GM12865 (cell line): ENCODE measurements at places on chromosomes 7 and 10.

GRCh38 chr10:22345301-22346095 lies at the start of gene SPAG6:
TSS of gene SPAG6 (plus strand) at chr10:22345496. CDS start at chr10:22345612, 116 bp downstream.
- DNase-seq: peak; percentile 37

DNA sequence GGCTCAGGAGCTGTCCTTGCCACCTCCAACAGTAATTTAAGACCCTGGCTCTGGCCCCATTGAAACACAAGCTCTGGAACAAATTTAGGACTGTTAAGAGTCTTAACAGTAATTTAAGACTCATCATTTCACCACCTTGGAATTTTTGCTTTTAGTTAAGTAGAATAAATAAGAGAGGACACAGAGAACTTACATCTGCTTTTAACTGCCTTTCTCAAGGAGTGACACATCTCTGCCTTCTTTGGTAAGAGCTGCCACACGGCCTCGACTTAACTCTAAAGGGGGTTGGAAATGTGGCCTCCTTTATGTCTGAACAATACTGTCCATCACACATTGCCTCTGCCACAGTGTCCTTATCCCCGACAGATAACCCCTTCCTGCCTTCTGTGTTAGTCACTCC lies 77.9 kb downstream of the HERPUD2 start:
- DNase-seq: no peak

GRCh38 chr7:82397879-82398524 lies 45.6 kb downstream of the CACNA2D1 start:
- DNase-seq: no peak

GRCh38 chr7:44267719-44268421 lies 57.5 kb downstream of the CAMK2B start:
- no peak for DNase-seq

GRCh38 chr10:110134917-110135316 lies 72.5 kb upstream of the MXI1 start:
- no peak for DNase-seq

DNA sequence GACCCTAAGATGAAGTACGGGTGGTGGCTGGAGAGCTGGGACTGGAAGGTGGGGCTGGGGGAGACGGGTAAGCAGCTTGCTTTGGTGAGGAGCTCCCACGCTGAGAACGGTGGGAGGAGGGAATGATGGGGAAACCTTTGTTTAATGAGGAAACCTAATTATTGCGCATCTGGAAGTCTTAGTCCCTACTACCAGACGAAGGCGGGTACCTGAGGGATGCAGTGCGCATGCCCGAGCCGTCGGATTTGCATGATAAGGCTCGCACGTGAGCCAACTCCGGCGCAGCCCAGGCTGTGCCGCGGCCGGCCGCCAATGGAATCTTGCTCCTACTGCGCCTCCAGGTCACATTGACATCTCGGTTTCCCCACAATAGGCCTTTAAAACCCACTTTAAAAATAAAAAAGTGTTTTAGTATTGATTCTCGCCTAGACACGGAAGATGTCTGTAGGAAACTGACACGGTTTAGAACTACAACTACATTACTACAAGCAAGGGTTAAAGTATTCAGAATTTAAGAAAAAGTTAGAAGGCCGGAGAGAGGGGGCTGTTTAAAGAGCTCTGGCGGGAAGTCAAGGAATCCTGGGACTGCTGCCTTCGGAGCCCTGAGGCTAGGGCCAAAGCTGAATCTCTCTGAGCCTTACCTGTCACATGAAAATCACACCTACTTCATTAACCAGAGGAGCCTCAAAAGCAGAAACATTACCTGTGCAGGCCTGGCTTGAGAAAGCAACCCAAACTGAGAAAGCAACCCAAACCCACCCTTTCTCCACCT lies 12.1 kb upstream of the DLX6 start:
- no peak for DNase-seq

DNA sequence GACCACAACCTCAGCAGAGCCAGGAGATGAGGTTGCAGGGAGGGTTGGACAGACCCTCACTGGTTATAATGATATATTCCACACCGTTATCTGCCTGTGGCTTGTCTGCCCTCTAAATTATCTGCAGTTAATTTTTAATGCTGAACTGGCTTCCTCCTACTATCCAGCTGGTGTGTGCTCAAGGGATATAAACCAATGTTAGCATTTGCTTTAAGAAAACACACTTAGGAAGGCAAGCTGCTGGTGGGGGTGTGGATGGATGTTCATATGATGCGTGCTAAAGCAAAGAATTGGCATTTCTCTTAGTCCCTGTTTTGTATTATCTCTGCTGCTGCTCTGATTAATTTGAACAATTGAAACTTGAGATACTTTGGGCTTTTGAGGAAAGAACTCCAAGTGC lies 132.2 kb upstream of the NPVF start:
- DNase-seq: no peak

DNA sequence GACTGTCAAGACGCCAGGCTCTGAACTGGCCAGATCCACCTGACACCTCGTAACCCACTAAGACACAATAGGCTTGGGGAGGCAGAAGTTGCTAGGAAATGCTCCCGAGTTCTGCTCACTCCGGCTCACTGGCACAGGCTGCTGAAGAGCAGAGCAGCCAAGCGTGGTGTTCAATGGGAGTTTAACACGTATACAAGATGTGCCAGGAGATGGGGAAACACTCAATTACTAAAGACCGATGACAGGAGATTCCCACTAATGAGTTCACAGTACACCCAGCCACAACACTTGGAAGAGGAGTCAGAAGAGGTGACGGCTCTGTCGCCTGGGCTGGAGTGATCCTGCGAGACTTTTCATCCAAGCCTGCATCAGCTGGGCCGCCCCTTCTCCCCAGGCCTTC lies 303.4 kb downstream of the GFRA1 start:
- no peak for DNase-seq

- peak; percentile 6 for DNase-seq
Measured at GRCh38 chr10:37992083-37992482, 15.6 kb upstream of the ZNF25 start.

DNA sequence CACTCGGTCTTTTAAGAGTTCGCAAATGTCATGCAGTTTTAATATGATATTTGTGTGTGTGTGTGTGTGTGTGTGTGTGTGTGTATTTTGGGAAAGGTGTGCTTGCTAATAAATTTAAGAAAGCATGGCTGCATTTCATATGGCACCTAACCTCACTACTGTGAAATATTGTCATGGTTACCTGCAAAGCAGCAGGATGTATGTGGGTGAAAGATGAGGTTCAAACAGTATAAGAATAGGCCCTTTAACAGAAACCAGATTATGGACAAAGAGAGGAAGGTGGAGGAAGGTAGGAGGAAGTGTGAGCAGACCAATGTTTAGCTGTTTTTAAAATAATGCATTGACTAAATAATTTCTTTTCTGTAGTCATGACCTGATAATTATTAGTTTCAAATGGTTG lies 73.5 kb upstream of the CACNA2D1 start:
- DNase-seq: no peak

GRCh38 chr10:99775850-99776249 lies 6.6 kb upstream of the ABCC2 start:
- DNase-seq: no peak

DNA sequence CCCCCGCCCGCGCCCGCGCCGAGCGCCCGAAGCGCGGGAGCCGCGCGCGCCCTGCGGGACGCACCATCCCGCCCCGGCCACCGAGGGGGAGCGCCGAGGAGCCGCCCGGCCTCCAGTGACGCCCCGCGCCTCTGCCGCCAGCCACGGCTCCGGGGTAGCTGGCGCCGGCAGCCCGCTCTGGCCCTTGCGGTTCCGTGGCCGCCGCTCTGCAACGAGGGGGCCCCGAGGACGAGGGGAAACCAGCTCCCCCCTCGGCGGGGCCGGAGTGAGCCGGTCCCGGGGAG lies at the start of gene PAXIP1:
TSS of gene PAXIP1 (minus strand) at position 33 of the 284 bp plus-strand sequence. CDS start 195 bp downstream, outside the sequence.
- DNase-seq: peak; percentile 78

GRCh38 chr7:1458683-1459511 lies at the start of gene MICALL2:
TSS of gene MICALL2 (minus strand) at chr7:1459470. CDS start at chr7:1459326, 144 bp downstream.
- DNase-seq: no peak

DNA sequence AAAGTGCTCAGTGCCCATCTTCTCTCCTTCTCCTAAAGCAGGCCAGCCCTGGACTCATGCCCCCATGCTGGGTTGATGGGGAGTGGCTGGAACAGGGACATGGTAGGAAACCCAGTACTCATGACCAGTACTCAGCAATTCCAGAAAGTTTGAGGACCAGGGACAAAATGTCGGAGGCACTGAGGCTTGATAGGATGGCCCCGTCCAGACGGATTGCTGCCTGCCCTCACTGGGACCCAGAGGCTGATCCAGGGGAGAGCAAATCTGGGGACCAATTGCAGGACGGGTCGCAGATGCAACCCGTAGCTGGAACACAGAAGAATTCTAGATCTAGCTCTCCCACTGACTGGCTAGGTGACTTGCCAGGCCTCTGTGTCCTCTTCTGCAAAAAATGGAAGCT lies 5.1 kb downstream of the ZCCHC24 start:
- no peak for DNase-seq

GRCh38 chr7:69457595-69458504 lies 140.4 kb upstream of the AUTS2 start:
- DNase-seq: no peak

DNA sequence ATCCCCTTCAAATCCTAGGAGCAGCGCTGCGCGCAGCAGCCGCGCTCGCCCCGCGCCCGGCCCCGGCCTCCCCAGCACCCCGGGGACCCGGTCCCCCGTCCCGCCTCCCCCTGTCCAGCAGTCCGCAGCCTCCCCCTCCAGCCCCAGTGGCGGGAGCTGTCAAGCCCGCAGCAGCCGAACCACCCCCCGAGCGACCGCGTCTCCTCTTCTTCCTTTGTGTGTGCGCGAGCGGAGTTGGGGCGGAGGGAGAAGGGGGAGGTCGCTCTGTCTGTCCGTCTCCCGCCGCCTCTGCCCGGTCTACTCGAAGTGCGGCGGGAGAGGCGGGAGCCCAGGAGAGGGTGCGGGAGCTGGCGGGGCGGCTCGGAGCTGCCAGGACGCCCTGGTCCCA lies 375 bp upstream of the CHN2 start:
- DNase-seq: no peak
